ENCODE measurements at places on chromosomes 7 and 10.

GRCh38 chr7:92634924-92635519 is 44.8 kb upstream of the FAM133B start:
- DNase-seq, result no peak

GRCh38 chr10:11509036-11509435 is 102.4 kb downstream of the USP6NL start:
- DNase-seq, result no peak

DNA sequence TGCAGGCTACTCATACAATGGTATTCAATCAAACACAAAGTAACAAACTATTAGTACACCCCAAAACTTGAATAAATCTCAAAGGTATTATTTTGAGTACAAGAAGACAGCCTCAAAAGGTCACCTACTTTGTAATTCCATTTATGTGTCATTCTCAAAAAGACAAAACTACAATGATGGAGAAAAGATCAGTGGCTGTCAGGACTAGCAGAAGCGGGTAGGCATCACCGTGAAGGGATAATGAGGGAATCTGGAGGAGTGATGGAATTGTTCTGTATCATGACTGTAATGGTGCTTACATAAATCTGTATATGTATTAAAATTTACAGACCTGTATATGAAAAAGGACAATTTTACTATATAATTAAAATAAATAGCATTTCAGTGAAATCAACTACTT is 37.0 kb downstream of the COG5 start:
- DNase-seq, result no peak

DNA sequence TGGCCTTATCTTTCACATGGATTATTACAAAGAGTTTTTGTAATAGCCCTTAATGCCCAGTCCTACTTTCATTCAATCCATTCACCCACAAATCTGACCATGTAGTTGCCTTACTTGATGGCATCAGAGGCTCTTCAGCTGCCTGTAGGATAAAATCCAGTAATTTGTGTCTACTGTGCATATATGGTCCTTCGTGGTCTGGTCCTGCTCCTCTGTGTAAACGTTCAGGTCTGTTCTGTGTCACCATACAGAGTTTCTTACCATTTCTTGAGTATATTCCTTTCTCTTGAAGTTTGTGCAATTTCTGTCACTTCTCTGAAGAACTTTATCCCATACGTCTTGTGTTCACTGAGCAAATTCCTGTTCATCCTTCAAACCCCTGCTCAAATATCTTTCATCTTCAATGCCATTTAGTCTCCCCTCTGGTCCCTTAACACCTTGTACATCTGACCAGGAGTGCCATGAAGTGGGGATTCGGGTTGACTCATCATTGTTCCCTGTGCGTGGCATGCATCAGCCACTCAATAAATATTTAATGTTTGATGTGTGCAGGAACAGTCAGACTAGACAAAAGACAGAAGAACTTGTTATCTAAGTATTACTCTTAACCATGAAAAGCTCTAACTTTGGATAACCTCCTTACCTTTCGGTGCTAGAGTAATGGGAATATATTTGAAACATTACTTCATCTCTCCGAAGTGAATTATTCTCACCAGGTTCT is 98.6 kb upstream of the RPA3 start:
- DNase-seq, result no peak

DNA sequence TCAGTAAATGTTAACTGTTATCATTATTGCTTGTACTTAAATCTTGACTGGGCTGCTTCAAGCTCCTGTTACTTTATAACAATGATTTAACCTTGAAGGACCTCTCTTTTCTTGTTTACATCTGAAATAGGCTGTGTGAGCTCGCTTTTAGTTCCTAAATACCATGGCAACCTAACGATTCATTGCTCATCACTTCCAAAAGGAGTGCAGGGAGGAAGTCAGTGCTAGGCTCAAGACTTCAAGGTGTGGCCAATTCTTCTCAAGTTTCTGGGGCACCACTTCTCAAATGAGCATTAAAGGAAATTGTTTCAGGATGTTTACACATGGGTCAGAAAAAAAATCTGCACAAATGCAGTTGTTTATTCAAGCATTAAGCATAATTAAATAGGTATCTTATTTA is 284.2 kb downstream of the MTERF1 start:
- DNase-seq, result peak; percentile 68

- DNase-seq, result no peak
These were observed 48.4 kb downstream of the ZCCHC24 start for GRCh38 chr10:79397051-79397450.

DNA sequence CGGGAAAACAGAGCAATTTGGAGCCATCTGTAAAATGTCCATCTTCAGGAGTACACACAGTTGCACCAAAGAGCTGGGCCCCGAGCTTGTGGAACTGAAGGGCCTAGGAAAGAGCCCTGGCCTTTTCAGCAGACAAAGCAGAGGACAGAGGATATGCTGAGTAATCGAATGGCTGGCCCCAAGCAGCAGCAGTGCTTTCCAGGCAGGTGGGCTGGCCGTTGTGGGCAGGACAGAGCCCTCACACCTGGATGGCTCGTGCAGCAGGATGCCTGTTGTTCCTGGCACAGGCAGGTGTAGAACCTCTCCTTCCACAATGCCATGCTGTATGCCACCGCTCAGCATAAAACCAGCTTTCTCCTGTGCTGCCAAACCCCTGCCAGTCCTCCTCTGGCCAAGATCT is 32.5 kb upstream of the TNS3 start:
- no peak for DNase-seq

DNA sequence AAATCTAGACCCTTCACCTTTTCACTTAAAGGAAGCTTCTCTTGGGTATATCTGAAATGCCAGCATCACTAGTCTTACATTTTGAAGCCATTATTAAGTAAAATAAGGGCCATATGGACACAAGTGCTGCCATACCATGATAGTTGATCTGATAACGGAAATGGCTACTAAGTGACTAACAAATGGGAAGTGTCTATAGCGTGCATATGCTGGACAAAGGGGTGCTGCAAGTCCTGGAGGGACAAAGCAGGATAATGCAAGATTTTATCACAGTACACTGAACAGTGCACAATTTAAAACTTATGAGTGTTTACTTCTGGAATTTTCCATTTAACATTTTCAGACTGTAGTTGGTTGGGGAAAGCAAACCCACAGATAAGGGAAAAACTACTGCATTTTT is 117.9 kb downstream of the ELMO1 start:
- no peak for DNase-seq

GRCh38 chr10:97063983-97064837 is 121.5 kb downstream of the SLIT1 start:
- no peak for DNase-seq

GRCh38 chr7:95776561-95777185 is 4.3 kb downstream of the DYNC1I1 start:
- no peak for DNase-seq

DNA sequence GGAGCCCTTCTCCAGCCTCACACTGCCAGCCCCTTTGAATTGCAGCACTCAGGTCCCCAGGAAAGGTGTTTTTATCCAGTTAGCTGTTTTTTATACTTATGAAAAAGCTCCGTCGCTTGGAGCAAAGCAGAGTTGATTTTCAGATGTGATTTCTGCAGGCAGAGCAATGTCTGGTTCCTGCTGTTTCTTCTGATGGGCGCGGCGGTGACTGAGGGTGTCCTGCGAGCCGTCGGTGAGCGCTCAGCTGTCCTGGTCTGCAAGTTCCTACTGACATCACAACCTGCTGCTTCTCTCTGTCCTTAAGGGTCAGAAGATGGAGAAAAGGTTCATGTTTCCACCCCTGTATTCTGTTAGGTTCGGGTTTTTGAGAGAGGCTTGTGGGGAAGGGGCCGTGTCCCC is 109.6 kb upstream of the FAM20C start:
- DNase-seq, result no peak

DNA sequence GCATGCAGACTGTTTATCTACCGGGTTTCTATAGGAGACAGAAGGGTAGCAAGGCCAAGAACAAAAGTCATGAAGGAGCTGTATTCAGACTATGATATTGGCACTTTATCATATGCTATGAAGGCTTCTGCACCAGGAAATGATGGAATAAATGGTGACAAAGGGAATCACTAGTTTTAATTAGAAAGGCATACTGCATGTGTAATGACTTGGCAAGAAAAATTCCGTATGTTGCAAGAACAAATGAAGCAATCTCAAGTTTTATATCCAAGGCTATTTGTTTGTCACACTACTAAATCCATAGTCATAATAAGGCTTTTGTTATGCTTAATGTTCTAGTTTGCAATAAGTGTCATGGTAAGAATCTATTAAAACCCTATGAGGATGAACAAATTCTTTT is 230.9 kb downstream of the ZEB1 start:
- no peak for DNase-seq

DNA sequence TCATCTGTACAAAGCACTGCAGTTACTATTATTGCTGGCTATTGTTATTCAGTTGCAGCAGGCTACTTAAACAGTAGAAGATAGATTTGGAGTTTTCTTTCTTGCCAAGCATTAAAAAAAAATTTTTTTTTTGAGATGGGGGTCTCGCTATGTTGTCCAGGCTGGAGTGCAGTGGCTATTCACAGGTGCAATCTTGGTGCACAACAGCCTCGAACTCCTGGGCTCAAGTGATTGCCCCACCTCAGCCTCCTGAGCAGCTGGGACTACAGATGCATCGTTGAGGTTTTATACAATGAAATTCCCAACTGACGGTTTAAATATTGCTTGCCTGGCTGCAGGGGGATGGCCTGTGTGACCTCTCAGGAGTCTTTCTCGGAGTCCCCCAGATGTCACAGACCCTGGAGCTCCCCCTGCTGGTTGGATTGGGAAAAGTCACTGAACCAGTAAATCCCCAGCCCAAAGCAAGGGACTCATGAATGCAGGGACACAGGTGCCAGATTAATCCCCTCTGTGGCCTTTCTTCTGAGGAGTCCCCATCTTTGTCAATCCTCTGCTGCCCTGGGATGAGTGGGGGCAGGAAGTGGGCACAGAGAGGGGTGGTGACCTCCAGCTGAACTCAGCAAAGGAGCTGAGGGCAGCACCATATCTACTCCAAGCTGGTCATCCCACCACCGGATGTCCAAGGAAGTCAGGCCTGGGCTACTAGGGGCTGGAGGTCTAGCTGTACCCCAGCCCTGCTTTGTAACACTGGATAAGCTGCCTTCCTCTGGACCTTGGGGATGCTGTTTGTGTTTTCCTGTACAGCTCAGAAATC is 149.6 kb downstream of the C10orf105 start:
- peak; percentile 14 for DNase-seq

DNA sequence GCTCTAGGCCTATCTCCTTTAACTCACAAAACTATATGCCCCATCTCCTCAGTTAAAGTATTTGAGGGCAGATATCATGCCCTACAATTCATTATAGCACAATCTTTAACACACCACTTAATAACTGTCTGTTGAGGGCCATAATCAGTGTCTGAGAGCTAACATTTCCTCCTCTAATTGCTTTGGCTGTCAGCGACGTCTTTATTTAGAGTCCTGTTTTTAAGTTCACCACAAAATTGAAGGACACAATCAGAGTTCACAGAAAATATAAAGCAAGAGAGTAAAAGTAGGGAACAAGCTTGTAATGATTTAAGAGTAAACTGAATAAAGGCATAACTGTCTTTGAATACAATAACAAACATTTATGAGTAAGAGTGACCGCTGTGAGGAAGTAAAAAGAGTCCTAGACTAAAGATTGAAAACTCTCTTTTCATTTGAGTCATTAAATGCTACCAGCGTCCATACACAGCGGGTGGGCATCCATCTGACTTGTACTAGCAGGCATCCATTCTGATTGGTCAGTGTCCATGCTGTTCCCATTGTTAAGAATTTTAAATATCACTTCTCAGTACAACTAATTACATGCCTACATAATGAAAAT is 38.4 kb upstream of the ABCB4 start:
- no peak for DNase-seq

- no peak for DNase-seq
These were observed 110.4 kb downstream of the PON1 start for GRCh38 chr7:95213809-95214492.

DNA sequence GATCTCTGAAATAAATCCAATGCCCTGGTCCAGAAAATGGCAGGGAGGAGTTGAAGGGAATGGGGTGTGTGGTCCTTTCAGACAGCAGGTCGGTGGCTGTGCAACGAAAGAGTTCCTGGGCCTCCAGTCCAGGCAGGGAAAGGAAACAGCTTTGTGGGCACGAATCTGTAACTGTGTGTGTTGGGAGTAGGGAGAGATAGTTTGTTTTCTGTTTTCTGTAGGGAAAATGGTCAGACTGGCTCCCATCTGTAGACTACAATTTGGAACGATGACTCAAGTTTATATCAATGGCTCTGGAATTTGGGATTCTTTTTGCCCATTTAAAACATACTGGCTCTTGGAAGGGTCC is 2.6 kb upstream of the HOXA9 start:
- no peak for DNase-seq

- no peak for DNase-seq
These were observed 14.1 kb downstream of the ESYT2 start for GRCh38 chr7:158815083-158815799.

DNA sequence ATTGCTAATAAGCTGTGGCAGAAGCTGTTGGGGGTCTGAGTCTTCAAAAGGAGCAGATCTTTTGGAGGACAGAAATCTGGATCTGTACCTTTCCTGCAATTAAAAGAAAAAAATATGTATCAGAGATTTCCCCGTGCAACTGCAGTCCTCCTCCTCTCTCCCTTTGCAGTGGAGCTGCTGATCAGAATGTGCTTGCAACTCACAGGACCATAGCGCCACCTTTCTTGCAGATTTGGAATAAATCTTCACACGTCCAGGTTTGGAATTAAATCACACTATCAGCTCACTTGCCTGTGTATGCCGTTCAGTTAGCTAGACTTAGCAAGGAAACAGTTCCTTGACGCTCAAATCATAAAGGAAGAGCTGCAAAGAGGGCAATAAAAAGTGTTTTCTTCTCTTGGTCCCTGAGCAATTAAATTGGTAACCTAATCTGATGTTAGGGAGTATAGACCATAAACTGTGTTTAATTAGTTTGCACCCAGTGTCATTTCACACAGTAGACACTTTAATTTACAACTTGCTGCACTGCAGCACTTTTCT is 77.4 kb downstream of the PON1 start:
- DNase-seq, result no peak

DNA sequence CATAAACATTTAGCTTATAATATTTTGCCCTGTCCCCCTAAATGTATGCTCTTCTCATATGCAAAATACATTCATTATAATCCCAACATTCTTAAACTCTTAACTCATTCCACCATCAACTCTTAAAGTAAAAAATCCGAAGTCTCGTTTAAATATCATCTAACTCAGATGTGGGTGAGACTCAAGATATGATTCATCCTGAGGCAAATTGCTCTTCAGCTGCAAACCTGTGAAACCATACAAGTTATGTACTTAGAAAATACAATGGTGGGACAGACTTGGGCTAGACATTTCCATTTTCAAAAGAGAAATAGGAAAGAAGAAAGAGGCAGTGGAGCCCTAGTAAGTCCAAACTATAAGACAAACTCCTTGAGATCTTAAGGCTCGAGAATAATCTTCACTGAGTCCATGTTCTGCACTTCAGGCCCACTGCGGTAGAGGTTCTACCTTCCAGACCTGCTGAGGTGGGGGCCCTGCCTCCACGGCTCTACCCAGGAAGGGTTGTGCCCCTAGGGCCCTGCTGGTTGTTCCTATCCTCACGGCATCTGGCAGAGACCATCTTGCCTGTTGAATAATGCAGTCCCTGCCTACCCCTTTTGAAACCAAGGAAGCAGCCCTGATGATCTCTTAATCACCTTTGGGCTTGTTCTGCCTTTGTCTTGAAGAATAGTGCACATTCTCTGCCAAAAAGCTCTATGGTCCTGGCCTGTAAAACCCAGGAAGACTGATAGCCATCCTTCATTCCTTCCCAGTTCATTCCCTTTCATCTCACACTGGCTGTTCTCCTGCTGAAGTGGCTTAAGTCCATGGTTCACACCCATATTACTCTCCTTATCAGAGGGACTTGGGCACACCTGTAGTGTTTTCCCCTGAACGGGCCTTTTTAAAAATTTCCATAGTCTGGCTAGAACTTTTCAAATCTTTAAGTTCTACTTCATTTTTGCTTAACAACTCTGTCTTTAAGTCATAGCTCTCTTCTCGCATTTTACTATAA is 37.3 kb downstream of the INPP5F start:
- no peak for DNase-seq
